PC-3 (cell line): ENCODE measurements at places on chromosomes 5 and 9. TPM values are rescaled to one million over a fixed set of nuclear protein-coding genes. Genes with fewer than 3 reads are reported as not detected.

Gene TSSK1B
- total RNA-seq, result 0.33 TPM in 1 of 2 replicates, not detected in the other

Gene BTNL3
- not detected in 2 replicates for total RNA-seq

Gene CTNNA1
- total RNA-seq, result 1.9 and 9.8 TPM in 2 replicates

Gene SLC9A3
- total RNA-seq, result 4.7 and 4.9 TPM in 2 replicates

Gene GARIN3
- not detected in 2 replicates for total RNA-seq

Gene SCGB3A2
- 0.51 TPM in 1 of 2 replicates, not detected in the other for total RNA-seq

Gene BSPRY
- 22.6 and 23.7 TPM in 2 replicates for total RNA-seq

- peaks cover 70% of the 10 kb centered on the region for H3K27me3 ChIP-seq
- no peak for DNase-seq
- H3K36me3 ChIP-seq, result no peaks in the 10 kb centered on the region
- no peak overlapping the region for H3K27ac ChIP-seq
- no peaks in the 10 kb centered on the region for H3K4me1 ChIP-seq
- H3K4me3 ChIP-seq, result no peak overlapping the region
Measured at GRCh38 chr5:170715141-170715540, 68.4 kb upstream of the GABRP start.

DNA sequence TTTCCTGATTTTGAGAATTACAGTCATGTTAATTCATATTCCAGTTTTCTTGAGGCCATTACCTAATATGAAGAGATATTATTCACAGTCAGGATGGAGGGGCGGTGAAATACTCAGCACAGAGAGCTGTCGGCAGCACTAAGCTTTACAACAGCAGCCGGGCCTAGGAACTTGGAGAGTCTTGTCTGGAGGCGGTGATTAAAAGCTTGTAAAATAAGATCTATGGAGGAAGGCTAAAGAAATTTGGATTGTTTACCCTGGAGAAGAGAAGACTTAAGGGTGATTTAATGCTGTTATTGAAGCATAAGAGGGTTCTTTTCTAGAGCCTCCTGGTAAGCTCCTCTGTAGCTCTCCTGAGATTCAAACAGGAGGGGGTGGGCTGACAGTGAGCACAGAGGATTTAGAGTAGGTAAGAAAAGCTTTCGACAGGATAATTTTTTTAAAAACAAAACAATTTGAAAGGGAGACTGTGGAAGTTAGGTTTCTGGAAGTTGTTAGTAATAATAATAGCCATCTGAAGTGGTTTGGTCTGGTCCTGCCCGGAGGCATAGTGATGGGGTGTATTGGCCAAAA is 406.3 kb upstream of the ADAMTSL1 start:
- H3K36me3 ChIP-seq, result no peaks in the 10 kb centered on the region
- DNase-seq, result no peak
- H3K27ac ChIP-seq, result no peak overlapping the region
- H3K27me3 ChIP-seq, result no peaks in the 10 kb centered on the region

GRCh38 chr5:36573438-36573837 is 33.0 kb upstream of the SLC1A3 start:
- peaks cover 12% of the 10 kb centered on the region; the same call in 1 of the 2 replicates for H3K4me1 ChIP-seq
- no peaks in the 10 kb centered on the region for H3K27me3 ChIP-seq
- peak; percentile 70 for DNase-seq
- no peak overlapping the region for H3K27ac ChIP-seq

DNA sequence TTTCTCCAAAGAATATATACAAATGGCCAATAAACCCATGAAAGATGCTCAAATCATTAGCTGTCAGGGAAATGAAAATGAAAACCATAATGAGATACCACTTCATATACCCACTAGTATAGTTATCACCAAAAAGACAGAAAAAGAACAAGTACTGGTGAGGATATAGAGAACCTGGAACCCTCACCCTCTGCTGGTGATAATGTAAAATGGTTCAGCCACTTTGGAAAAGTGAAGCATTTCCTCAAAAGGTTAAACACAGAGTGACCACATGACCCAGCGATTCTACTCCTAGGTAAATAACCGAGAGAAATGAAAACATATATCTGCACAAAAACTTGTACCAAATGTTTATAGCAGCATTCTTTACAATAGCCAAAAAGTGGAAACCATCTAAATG is 72.0 kb downstream of the HSD17B3 start:
- H3K27ac ChIP-seq, result no peak overlapping the region
- peak; percentile 6 for DNase-seq
- no peaks in the 10 kb centered on the region for H3K36me3 ChIP-seq
- H3K4me3 ChIP-seq, result no peak overlapping the region

DNA sequence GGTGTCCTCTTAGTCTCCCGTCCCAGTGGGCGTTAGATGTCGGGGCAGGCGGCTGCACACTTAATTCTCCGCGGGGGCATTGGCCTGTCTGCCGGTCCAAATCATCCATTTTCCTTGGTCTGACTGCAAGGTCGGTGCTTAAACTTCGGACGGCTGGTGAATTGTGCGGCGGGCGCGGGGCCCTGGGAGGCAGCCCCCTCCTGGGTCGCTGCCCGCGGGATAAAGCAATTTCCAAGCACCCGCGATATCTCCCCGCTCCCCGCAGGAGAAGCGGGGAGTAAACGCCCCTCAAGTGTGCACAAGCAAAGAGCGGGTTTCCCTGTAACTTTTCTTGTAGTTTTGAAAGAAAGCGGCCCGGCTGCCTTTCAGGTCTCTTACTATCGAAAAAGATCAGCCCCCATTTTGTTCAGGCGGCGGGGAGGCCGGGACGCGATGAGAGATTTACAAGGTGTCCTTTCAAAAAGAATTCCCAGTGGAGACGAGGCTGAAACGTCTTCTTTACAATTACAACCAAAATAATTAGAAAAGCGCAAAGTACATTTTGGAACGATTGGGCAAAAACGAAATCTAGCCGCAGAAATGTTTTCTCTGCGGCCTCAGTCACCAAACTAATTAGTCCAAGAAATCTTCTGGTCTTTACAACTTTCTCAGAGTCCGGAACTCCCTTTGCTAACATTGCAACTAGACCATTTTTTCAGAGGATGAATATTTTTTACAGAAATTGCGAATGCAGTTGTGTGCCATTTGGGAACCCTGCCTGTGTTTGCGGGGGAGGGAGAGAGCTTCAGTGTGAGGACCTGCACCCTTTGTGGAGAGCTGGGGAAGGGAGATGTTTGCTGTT is 1.8 kb downstream of the IRX1 start:
- no peaks in the 10 kb centered on the region for H3K27me3 ChIP-seq
- H3K4me1 ChIP-seq, result no peaks in the 10 kb centered on the region
- no peaks in the 10 kb centered on the region for H3K36me3 ChIP-seq
- DNase-seq, result no peak
- H3K4me3 ChIP-seq, result no peak overlapping the region

DNA sequence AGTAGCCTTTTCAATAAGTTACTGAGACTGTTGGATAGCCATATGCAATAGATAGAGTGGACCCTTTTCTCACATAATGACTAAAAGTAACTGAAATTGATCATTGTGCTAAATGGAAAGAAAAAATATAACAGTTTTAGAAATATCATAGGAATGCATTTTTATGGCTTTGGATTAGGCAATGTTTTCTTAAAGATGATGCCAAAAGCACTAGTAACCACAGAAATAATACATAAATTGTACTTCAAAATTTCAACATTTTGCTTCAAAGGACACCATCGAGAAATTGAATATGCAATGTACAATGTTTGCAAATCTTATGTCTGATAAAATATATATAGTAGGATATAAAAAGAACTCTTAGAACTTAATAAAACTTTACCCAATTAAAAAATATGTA is 1267.5 kb upstream of the CDH9 start:
- H3K27ac ChIP-seq, result no peak overlapping the region
- no peak overlapping the region for H3K4me3 ChIP-seq
- H3K36me3 ChIP-seq, result peaks cover 9% of the 10 kb centered on the region; the same call in 1 of the 2 replicates
- H3K4me1 ChIP-seq, result no peaks in the 10 kb centered on the region

- peaks cover 32% of the 10 kb centered on the region for H3K4me1 ChIP-seq
- H3K4me3 ChIP-seq, result no peak overlapping the region
- H3K27me3 ChIP-seq, result no peaks in the 10 kb centered on the region
- no peaks in the 10 kb centered on the region for H3K36me3 ChIP-seq
Measured at GRCh38 chr9:81497091-81497490, 192.3 kb downstream of the TLE1 start.

DNA sequence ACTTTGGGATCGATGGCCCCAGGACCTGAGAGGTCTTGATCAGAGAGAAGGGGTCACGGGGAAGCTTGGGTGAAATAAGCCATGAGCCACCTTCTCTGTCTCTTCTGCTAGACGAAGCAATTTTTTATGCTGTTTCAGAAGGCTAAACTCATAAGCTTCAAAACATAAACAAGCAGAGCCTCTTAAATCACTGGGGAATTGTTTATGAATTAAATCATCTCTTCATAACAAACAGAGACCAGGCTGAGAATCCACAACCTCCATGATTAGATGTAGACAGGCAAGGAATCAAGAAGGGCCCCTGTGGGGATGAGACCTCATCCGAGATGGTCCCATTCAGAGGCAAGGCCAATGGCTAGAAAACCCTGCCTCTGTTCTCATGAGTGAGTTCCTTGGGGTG is 21.7 kb upstream of the TCOF1 start:
- no peak overlapping the region for H3K27ac ChIP-seq
- no peaks in the 10 kb centered on the region for H3K4me1 ChIP-seq
- H3K27me3 ChIP-seq, result no peaks in the 10 kb centered on the region
- H3K36me3 ChIP-seq, result no peaks in the 10 kb centered on the region

GRCh38 chr9:134408939-134409737 is 82.9 kb downstream of the RXRA start:
- no peaks in the 10 kb centered on the region for H3K27me3 ChIP-seq
- H3K27ac ChIP-seq, result no peak overlapping the region
- H3K4me1 ChIP-seq, result peaks cover 30% of the 10 kb centered on the region

- H3K4me1 ChIP-seq, result peaks cover 12% of the 10 kb centered on the region
- H3K4me3 ChIP-seq, result no peak overlapping the region
- DNase-seq, result peak; percentile 91
- H3K27me3 ChIP-seq, result no peaks in the 10 kb centered on the region
Measured at GRCh38 chr5:80736730-80737129, 81.9 kb upstream of the DHFR start.

GRCh38 chr9:108830272-108830671 is 25.5 kb downstream of the ACTL7B start:
- H3K4me3 ChIP-seq, result no peak overlapping the region
- H3K4me1 ChIP-seq, result peaks cover 31% of the 10 kb centered on the region
- DNase-seq, result peak; percentile 36
- no peak overlapping the region for H3K27ac ChIP-seq

DNA sequence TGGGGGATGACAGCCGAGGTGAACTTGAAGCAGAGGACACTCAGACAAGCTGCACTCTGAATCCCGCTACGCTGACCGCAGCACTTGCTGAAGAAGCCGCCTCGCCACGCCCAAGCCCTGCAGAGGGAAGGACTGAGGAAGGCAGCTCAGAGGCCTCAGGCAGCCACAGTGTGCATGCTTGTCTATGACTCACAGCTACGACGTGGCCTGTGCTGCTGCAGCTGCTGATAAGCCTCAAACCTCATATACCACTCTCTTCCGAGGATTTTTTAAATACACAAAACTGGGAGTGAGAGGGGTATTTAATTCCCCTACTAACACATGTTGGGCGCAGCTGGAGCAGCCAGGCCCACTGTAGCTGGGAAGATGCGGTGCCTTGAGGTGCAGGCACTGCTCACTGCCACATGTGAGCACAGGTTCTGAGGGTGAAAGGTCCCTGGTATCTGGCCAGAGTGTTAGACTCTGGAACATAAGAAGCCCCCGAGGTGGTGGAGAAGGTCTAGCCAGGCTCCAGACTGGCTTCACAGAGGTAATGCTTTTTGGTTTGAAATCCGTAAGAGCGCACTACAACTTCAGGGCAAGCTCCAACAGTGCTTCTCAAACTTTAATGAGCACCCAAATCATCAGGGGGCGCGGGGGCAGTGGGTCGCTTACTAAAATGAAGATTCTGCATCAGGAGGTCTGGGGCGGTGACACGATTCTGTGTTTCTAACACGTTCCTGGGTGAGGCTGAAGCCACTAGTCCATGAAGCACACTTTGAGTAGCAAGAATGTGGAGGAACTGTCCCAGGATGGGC is 196.8 kb downstream of the AUH start:
- H3K27ac ChIP-seq, result peak overlapping the region; percentile 87
- no peak overlapping the region for H3K4me3 ChIP-seq
- peaks cover 42% of the 10 kb centered on the region for H3K4me1 ChIP-seq
- no peaks in the 10 kb centered on the region for H3K27me3 ChIP-seq
- DNase-seq, result peak; percentile 89
- no peaks in the 10 kb centered on the region for H3K36me3 ChIP-seq

DNA sequence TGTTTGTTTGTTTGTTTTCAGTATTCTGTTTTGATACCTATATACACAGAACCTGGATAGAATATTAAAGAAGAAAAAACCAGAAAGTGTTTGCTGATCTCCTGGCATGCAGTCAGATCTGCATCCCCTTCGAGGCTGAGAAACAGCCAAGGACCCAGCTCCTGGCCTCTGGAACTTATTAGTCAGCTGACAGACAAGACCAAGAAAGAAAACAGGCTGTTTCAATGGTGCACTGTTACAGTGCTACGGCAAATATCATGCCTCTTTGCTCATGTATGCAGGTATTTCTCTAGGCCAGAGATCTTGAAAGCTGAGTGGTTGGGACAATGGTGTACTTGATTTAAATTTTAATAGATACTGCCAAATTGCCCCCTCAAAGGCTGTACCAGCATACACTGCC is 95.0 kb downstream of the C5orf15 start:
- H3K27me3 ChIP-seq, result no peaks in the 10 kb centered on the region
- DNase-seq, result peak; percentile 42
- peaks cover 62% of the 10 kb centered on the region for H3K4me1 ChIP-seq
- H3K36me3 ChIP-seq, result no peaks in the 10 kb centered on the region
- H3K4me3 ChIP-seq, result no peak overlapping the region

DNA sequence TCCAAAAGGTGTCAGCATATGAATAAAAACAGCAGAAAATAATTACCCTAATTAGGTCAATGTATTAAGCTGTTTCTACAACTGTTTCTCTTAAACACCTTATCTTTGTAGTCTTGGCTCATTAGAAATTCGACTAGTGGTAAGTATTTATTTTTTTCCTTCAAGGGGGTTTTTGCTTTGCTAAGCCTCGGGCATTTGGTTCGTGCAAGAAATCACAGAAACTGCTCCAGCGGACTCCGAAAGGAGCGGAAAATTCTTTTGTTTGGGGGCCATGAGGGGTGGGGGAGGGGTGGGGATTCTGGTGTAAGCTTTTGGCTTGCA is 757 bp downstream of the ZBED3 start:
- H3K4me3 ChIP-seq, result peak overlapping the region; percentile 93
- no peak for DNase-seq
- no peaks in the 10 kb centered on the region for H3K27me3 ChIP-seq
- H3K4me1 ChIP-seq, result peaks cover 24% of the 10 kb centered on the region
- H3K36me3 ChIP-seq, result no peaks in the 10 kb centered on the region

GRCh38 chr5:50794812-50795211 is 128.4 kb downstream of the PARP8 start:
- H3K27me3 ChIP-seq, result no peaks in the 10 kb centered on the region
- H3K4me1 ChIP-seq, result no peaks in the 10 kb centered on the region
- DNase-seq, result no peak

GRCh38 chr9:122777935-122778627 is 10.7 kb upstream of the OR5C1 start:
- H3K4me3 ChIP-seq, result no peak overlapping the region
- no peaks in the 10 kb centered on the region for H3K27me3 ChIP-seq
- H3K4me1 ChIP-seq, result peaks cover 12% of the 10 kb centered on the region; the same call in 1 of the 2 replicates
- no peak overlapping the region for H3K27ac ChIP-seq

DNA sequence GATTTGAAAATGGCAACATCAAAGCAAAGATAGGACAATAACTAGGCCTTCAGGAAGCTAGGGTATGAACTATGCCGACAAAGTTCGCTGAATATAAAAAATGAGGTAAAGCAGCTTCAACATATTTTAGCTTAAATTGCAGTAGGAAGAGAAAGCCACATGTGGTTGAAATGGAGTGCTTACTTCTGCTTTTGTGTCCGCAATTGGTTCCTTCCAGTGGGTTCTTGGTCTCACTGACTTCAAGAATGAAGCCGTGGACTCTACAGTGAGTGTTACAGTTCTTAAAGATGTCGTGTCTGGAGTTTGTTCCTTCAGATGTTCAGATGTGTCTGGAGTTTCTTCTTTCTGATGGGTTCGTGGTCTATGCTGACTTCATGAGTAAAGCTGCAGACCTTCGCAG is 95.2 kb downstream of the APTX start:
- no peak for DNase-seq
- H3K27me3 ChIP-seq, result no peaks in the 10 kb centered on the region
- no peak overlapping the region for H3K27ac ChIP-seq
- H3K4me3 ChIP-seq, result no peak overlapping the region
- H3K4me1 ChIP-seq, result no peaks in the 10 kb centered on the region
